ENCODE measurements at places on chromosomes 4 and X.

GRCh38 chr4:2489841-2490552 lies 21.1 kb downstream of the RNF4 start:
- DNase-seq = no peak

- no peak for DNase-seq
Observed at GRCh38 chr4:56052966-56053365, 104.2 kb downstream of the CEP135 start.

- DNase-seq = no peak
Observed at GRCh38 chr4:76028350-76028765, 5.1 kb upstream of the CXCL10 start.

DNA sequence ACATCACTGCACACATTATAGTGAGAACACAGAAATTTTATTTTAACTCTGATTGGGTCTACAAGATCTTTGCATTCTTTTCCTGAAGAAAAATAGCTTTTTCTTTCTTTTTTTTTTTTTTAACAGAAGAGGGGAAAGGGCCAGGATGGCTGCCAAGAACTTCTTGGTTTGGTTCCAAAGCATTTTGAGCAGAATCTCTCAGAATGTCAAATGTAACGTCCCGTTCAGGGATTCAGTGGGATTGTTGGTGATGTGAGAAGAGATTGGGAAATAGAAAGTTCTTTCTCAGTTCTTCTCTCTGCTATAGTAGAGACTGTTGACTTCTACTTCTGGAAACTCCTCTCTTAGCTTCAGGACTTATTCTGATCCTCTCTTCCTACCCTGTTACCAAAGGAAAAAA lies 70.9 kb upstream of the CBR4 start:
- no peak for DNase-seq

DNA sequence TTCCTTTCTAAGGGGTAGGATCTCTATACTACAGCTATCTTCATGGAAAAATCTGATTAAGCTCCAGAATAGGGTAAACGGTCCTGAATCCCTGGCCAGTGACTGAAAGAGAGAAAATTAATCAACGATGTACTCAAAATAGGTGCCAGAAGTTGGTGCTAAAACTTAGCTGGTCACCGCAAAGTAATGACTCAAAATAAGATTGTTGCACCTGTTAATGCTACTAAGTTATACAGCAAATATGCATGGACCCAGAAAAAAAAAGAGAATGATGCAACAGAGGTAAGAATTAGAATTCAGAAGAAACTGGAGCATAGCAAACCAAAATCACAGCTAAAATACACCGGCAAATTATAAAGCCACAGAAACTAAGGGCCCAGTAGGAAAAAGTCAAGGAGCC lies 239.7 kb upstream of the FAM241A start:
- no peak for DNase-seq

DNA sequence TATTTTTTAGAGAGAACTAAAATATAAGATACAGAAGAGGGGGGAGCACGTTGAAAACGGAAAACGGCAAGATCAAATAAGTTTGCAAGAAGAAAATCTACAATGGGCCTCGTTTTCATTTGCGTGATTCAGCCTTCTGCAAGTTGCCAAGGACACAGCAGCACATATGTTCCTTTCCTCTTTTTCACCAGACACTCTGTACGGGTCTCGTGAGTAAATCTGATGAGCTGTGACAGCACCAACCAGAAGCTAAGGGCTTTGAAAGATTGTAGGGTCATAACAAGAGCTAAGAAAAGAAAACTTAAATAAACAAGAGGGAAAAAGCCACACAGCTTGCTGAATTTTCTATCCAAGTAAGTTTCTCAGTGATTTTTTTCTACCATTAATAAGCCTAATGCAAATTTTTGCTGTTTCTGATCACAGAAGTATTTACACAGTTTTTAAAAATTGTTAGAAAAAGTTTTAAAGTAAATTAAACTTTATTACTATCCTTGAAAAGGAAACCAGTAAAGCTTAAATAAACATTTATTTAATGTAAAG lies 63.4 kb downstream of the SCML2 start:
- DNase-seq = no peak

GRCh38 chrX:136759968-136760367 lies 20.8 kb downstream of the ARHGEF6 start:
- DNase-seq = no peak

GRCh38 chr4:627347-628125 lies 2.2 kb downstream of the PDE6B start:
- no peak for DNase-seq

DNA sequence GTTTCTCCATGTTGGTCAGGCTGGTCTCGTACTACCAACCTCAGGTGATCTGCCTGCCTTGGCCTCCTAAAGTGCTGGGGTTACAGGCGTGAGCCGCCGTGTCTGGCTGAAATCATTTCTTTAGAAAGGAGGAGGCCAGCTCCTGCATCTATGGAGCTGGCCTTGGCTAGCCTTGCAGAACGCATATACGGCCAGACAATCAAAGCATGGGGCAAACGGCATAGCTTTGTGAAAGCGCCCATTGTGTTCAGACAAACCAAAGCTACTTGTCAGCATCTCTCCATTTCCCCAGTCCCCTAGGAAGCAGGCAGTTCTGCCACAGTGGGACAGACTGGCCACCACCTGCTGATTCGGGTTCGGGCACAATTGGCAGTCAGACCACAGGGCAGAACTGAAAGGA lies 48.9 kb upstream of the IQSEC2 start:
- DNase-seq = no peak

DNA sequence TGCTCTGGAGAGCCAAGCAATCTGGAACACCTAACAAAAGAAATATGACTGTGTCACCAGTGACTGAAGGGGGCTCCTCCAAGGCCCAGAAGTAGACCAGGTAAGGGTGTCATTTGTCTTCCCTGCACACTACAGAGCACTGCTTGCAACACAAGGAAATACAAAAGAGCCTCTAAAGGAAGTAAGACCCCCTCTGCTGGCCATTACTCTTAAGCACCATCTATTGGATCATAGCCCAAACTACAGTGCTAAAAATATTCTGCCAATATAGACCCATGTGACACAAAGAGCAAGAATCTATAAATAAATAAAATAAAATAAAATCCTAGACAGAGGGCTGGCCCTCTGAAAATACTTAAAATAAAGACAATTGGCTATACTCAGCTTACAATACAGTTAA lies 528.7 kb downstream of the TMA16 start:
- DNase-seq = no peak

DNA sequence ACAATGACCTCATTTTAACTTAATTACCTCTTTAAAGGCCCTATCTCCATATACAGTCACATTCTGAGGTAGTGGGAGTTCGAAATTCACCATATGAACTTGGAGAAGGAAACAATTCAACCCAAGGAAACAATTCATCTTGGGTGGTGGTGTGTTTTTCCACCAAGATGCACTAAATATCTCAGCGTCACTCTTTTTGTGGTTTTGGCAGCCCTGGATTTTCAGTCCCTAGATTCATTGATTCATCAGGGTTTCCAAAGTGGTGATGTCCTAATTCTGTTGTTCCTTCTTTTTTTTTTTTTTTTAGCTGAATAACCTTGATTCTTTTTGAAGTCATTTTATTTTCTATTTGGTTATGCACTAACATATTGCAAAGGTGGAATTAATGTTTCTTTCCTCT lies 162.6 kb upstream of the RAPGEF2 start:
- DNase-seq = no peak

DNA sequence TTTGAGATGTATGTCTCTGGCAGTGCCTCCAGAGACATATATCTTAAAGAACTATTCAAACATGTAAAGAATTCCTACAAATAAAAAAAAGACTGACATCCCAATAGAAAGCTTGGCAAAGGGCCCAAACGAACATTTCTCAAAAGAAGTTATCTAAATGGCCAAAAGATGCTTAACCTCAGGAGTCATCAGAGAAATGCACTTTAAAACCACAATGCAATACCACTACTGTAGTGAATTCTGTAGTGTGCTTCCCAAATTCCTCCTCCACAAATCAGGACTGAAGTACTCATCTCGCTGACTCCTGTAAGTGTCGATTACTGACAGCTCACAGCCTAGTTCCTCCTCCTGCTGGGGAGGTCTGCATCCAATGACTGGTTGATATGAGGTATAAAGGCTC lies 129.0 kb upstream of the MAMLD1 start:
- DNase-seq = no peak

DNA sequence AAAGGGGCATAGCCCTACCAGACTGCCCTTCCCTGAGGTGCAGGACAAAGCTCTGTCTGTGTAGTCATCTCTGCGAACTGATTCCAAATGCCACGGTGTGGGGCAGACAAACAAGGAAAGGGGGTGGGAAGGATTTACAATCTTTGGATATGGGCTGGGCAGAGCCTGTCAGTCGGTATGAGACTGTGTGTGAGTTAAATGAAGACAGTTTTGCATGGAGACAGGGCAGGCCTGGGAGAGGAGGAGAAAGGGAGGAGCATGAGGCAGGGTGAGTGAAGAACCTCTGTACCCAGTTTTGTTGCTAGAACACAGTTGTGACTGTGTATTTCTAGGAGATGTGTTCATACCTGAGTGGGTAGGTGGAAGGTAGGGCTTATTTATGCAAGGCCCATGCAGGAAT lies 59.4 kb upstream of the MSN start:
- DNase-seq = no peak

DNA sequence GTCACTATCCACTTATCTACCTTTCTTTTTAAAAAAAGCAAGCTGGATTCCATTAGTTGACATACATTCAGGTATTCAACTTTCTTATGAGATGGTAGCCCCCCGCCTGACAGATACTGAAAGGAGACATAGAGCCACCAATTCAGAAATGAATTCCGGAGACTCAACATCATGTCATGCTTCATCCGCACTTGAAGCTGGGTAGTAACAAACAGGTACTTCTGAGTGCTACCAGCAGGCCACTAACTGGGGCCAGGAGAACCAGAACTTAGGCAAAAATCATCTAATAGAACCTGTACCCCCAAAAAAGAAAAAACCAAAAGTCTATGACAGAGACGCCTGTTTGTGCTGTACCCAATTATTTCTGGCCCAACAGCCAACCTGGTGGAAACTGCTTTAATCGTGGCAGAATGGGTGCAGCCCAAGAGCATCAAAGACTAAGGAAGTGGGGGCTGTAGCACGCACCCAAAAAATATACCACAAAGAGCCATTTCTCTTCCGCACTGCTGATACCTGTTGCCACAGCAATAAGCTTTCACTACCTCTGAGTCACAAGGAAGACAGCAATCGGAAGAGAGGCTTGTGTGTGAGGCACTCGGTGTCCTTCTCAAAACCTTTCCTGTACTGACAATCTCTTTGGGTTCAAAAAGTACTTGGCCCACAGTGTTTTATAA lies 84.8 kb downstream of the AFAP1 start:
- no peak for DNase-seq

GRCh38 chrX:27598312-27598711 lies 8.2 kb downstream of the DCAF8L2 start:
- no peak for DNase-seq

- DNase-seq = no peak
Observed at GRCh38 chr4:158786121-158786601, 17.3 kb downstream of the FNIP2 start.

GRCh38 chrX:103878466-103879122 lies 46.5 kb upstream of the RAB9B start:
- DNase-seq = no peak

- no peak for DNase-seq
Observed at GRCh38 chrX:69323786-69324720, 158.8 kb upstream of the PJA1 start.

GRCh38 chr4:38615847-38616246 lies 48.2 kb upstream of the KLF3 start:
- no peak for DNase-seq

- no peak for DNase-seq
Observed at GRCh38 chrX:123083924-123084323, 100.2 kb upstream of the GRIA3 start.

- no peak for DNase-seq
Observed at GRCh38 chr4:139025841-139026240, 10.3 kb downstream of the NOCT start.

DNA sequence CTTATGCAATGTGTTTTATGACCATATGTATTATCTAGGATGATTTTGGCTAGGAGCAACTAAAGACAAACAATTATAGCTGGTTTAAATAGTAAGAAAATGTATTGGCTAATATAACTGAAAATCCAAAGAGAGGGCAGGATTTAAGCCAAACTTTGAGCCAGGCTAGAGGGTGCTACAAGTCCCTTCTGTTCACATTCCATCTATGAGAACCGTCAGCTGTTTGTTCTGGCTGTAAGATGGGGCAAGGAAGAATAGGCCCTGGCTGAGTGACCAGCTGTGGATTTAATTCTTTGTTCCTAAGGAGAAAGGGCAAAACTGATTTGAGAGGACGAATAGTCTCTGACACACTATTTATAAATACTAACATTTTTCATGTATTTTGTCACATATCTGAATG lies 79.2 kb upstream of the UGT8 start:
- no peak for DNase-seq

DNA sequence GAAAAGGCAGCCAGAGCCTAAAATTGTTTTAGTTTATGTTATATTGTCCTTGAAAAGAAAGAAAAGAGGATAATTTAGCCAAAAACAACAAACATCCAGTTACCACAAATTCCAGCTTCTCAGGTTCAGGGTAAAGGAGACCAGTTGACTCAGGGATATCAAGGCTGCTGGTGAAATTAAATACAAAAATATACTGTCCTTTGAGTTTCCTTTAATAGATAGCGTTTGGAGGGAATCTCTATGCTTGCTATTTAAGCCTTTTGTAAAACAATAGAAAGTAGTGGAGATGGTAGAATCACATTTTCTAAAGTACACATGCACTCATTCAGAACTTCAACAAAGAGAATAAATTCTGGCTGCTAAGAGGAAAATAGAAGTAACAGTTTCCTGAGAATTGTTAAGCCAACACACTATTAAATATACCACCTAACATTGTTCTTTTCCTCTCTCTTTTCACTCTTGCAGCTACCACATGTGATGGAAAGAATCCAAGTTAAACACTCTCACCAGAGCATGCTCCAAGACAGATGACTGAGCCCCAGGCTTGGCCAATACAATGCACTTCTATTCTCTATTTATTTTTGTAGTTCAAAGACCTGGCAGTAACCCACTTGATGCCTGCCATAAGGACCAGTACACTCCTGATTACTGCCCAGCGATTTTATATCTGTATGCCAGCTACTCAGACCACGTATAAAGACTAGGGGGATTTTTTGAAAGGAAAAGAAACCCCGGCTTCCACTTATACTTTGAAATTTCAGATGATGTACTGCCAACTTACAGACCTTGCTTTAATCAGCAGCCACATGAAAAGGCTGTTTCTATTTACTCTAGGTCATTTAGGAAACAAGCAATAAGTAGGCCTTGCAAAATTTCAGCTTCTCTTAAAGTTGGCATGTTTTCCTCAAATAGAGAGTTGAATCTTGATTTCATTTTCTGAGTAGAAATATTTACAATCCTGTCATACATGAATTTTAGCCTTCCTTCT lies 756.9 kb downstream of the FAT4 start:
- peak; percentile 51 for DNase-seq

GRCh38 chr4:184528713-184529112 lies 54.4 kb upstream of the IRF2 start:
- DNase-seq = no peak

- DNase-seq = no peak
Observed at GRCh38 chrX:56947699-56948098, 47.6 kb downstream of the SPIN3 start.

DNA sequence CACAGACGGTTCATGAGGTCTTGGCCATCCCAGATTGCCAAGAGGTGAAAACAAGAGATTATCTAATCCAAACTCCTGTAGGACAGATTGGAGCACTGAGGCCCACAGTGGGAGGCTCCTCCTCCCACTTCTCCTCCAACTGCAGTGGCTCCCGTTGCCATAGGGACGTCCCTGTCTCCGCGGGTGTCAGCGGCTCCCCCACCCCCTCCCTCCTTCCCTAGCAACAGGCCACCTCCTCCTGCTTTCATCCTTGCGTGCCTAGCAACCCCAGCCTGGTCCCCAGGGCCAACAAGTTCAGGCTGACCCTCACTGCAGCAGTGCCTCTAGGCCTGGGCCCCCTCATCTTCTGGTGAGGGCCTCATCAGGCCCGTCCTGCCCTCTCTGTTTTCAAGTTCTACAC lies 6.8 kb upstream of the IQSEC2 start:
- DNase-seq = no peak
